ENCODE measurements at places on chromosomes 16 and 17.
A peak's percentile ranks its signal among the peaks of the same experiment; 100 is the strongest.

DNA sequence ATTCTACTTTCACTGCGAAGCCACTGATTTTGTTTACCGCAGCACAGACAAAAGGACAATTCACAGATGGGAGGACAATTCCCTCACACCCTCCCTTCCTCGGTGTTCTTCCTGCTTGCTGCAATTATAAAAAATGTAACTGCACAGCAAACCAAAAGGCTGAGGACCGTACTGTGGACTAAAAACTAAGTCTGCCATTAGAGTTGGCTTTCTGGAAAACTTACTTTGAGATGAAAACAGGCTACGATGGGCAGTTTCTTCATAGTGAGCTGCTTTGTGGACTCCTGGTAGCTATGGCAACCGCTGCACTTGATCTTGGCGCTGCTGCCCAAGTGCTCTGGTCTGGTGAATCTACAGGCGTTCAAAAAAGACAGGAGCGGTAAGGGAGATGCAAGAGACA, 35.2 kb downstream of the USP22 start:
- H3K27ac ChIP-seq: no peak overlapping the region
- H3K27me3 ChIP-seq: no peaks in the 10 kb centered on the region
- H3K4me3 ChIP-seq: no peak overlapping the region
- no peak for DNase-seq

DNA sequence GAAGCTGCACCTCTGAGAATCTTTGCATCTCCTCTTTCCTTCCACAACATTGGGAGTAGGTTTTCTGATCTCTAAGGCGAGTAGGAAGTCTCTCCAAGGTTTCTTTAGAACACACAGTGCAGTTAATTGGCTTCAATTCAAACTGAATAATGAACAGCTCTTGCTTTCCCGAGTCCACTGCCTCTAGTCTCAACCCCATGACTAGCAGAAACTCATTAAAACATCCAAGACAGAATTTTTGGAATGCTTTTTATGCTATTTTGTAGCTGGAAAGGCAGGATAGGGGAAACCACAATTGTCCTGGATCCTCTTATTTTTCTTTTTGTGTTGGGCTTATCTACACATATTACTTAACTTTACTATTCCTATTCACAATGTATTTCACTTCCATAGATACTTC, 206.6 kb downstream of the CDH8 start:
- H3K4me1 ChIP-seq: no peaks in the 10 kb centered on the region
- H3K27ac ChIP-seq: no peak overlapping the region

GRCh38 chr17:72301887-72302286, 181.1 kb downstream of the SOX9 start:
- no peaks in the 10 kb centered on the region for H3K4me1 ChIP-seq
- H3K36me3 ChIP-seq: no peaks in the 10 kb centered on the region
- no peak overlapping the region for H3K4me3 ChIP-seq
- no peaks in the 10 kb centered on the region for H3K27me3 ChIP-seq

DNA sequence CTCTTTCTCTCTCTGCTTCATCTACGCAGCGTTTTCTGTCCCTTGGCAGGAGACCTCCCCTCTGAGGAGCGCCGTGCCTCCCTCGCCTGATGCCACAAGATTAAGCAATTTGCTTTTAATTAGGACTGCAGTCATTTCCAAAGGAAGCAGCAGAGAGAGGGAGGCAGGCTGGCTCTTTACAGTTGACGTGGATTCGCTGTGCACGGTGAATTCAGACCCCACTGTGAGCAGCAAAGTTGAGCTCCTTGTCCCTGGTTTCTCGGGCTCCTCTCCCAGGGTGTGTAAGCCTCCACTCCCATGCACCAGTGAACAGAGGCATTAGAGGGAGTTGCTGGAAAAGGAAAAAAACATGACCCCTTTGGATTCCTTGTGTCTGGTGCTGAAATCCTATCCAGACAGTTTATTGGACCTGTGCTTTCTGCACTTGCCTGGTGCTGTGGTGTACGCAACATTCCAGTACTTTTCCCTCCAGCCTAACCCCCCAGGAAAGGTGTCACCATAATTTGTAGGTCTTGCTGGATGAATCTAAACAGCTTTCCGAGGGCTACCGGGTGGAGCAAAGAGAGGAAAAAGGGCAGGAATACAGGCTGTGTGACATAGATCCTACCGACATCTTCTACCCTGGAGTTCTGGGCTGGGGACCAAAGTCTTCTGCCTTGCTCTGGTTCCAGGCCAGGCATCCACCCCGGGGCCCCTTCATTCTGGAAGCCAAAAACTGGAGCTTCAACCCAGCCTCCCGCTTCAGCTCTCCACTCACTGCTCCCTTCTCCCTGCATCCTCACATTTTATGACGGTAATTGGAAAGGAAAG, 171.0 kb downstream of the MAF start:
- no peaks in the 10 kb centered on the region for H3K4me1 ChIP-seq
- H3K27ac ChIP-seq: no peak overlapping the region
- H3K4me3 ChIP-seq: no peak overlapping the region
- no peak for DNase-seq
- no peaks in the 10 kb centered on the region for H3K36me3 ChIP-seq

- H3K27me3 ChIP-seq: peaks cover 2% of the 10 kb centered on the region
- H3K36me3 ChIP-seq: peaks cover 7% of the 10 kb centered on the region
Measured at GRCh38 chr17:75010683-75011400, 1.6 kb upstream of the MRPL58 start.

GRCh38 chr16:19841184-19841583, 43.5 kb downstream of the GPRC5B start:
- H3K4me1 ChIP-seq: no peaks in the 10 kb centered on the region
- H3K36me3 ChIP-seq: no peaks in the 10 kb centered on the region
- H3K27ac ChIP-seq: no peak overlapping the region
- H3K4me3 ChIP-seq: no peak overlapping the region

DNA sequence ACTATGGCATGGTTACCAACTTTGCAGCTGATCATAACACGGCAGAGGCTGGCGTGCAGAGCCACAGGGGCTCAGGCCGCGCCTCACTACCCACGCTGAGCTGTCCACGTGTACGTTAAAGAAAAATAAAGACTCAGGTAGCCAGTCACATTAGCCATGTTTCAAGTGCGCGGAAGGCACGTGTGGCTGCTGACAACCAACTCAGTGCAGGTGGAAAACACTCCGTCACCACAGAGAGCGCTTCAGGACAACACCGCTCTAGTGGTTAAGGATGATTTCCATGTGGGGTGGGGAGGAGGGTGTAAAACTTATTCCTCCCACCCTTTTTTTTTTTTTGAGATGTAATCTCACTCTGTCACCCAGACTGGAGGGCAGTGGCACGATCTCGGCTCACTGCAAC, 33.8 kb downstream of the ZCCHC14 start:
- no peaks in the 10 kb centered on the region for H3K36me3 ChIP-seq
- peaks cover 20% of the 10 kb centered on the region for H3K4me1 ChIP-seq
- H3K27ac ChIP-seq: no peak overlapping the region
- H3K27me3 ChIP-seq: no peaks in the 10 kb centered on the region

GRCh38 chr16:19071811-19072777, 4.7 kb downstream of the COQ7 start:
- DNase-seq: peak; percentile 71
- no peak overlapping the region for H3K27ac ChIP-seq
- H3K36me3 ChIP-seq: peaks cover 3% of the 10 kb centered on the region
- peaks cover 15% of the 10 kb centered on the region for H3K4me1 ChIP-seq
- H3K4me3 ChIP-seq: no peak overlapping the region

GRCh38 chr16:47004652-47005051, 31.2 kb upstream of the DNAJA2 start:
- DNase-seq: no peak
- H3K4me1 ChIP-seq: peaks cover 2% of the 10 kb centered on the region
- H3K4me3 ChIP-seq: no peak overlapping the region
- H3K27ac ChIP-seq: no peak overlapping the region

- H3K27me3 ChIP-seq: no peaks in the 10 kb centered on the region
- H3K4me3 ChIP-seq: no peak overlapping the region
- H3K36me3 ChIP-seq: no peaks in the 10 kb centered on the region
- H3K4me1 ChIP-seq: peaks cover 2% of the 10 kb centered on the region
Measured at GRCh38 chr17:17508019-17508535, 11.9 kb upstream of the RASD1 start.

- peaks cover 17% of the 10 kb centered on the region for H3K4me1 ChIP-seq
- no peaks in the 10 kb centered on the region for H3K36me3 ChIP-seq
- no peak for DNase-seq
- no peak overlapping the region for H3K4me3 ChIP-seq
Measured at GRCh38 chr17:61456688-61457225, 4.5 kb downstream of the TBX4 start.

DNA sequence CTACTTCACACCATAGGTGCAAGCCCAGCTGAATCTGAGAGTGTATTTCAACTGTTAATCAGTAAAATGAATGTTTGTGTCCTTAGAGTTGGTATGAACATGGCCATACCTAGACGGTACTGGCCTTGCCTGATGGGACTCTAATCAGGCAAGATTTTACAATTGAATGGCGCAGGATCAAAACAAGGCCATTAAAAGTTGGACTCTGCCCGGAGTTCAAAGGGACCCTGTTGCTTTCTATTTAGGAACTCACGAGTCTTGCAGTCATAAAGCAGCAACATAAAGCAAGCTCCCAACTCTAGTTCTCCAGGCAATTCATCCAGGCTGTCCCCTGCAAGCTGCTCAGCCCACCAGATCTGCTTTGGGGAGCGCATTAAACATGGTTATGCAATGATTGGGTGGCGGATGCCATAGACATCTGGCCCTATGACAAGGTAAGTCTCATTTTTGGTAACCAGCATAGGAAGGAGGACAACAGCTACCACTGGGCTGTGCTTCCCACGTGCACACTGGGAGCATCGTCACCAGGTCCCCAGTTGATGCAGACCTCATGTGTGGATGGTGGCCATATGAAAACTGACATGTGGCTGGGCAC, 8.8 kb downstream of the TMEM186 start:
- no peak overlapping the region for H3K27ac ChIP-seq
- DNase-seq: no peak
- H3K36me3 ChIP-seq: no peaks in the 10 kb centered on the region
- H3K4me1 ChIP-seq: peaks cover 3% of the 10 kb centered on the region
- H3K4me3 ChIP-seq: no peak overlapping the region

DNA sequence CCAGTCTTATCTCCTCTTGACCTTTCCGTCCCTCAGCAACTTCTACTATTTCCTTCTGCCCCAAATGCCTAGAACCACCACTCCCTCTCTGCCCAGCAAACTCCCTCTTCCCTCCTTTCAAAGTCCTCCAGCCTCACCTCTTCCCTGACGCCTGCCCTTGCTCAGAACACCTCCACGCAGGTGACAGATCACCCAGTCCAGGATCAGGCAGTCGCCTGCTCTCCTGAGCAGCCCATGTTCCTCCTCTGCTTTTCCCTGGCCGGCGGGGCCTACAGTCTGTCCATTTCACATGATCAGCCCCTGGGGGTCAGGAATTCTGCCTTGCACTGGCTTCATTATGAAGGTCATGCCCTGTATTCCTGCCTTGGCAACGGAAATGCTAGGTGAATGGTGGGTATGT, 422 bp downstream of the CD300LF start:
- peaks cover 6% of the 10 kb centered on the region for H3K4me1 ChIP-seq
- H3K36me3 ChIP-seq: no peaks in the 10 kb centered on the region
- H3K27me3 ChIP-seq: peaks cover 27% of the 10 kb centered on the region
- no peak overlapping the region for H3K4me3 ChIP-seq
